ENCODE measurements at places on chromosomes 5 and 9.

- DNase-seq = no peak
Measured at GRCh38 chr9:126933334-126933980, 18.9 kb downstream of the RALGPS1 start.

DNA sequence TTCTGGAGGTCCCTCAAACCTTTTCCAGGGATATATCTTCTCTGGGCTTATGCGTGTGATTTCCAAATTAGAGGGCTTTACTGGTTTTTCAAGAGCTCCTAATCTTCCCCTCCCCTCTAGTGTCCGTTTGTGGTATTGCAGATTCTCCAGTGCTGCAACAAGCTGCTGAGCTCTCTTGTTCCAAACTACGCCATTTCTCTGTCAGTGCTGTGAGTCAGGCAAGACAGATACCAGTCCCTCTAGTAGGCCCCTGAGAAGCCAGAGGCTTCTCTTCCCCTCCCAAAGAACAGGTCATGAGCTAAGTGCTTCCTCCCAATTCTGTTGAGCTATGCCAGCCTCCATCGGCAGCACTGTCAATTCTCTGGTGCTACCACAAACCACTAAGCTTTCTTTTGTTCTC lies 149.5 kb downstream of the FANCC start:
- DNase-seq = no peak

GRCh38 chr9:37031081-37031480 lies 3.0 kb downstream of the PAX5 start:
- no peak for DNase-seq

- no peak for DNase-seq
Measured at GRCh38 chr5:72645064-72645846, 138.0 kb upstream of the ZNF366 start.

GRCh38 chr5:9197881-9198260 lies 348.0 kb downstream of the SEMA5A start:
- DNase-seq = no peak

DNA sequence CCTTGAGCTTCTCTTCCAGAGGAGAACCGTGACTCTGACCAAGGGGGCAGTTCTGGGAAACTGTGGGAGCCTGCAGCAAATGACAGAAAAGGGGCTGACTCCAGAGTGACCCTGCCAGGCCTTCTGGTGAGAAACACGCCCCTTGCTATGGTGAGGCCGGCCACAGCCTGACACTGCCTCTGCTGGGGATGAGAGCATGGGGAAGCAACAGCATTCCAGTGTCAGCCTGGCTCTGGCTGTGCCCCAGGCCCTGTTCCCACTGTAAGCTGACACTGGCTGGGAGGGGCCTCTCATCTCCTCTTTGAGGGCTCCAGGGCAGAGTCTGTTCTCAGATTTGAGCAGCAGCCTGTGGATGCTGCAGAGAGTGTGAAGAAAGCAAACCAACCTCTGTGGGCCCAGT lies 180.0 kb upstream of the IL12B start:
- no peak for DNase-seq

GRCh38 chr5:2143088-2143487 lies 260.4 kb upstream of the IRX4 start:
- no peak for DNase-seq

DNA sequence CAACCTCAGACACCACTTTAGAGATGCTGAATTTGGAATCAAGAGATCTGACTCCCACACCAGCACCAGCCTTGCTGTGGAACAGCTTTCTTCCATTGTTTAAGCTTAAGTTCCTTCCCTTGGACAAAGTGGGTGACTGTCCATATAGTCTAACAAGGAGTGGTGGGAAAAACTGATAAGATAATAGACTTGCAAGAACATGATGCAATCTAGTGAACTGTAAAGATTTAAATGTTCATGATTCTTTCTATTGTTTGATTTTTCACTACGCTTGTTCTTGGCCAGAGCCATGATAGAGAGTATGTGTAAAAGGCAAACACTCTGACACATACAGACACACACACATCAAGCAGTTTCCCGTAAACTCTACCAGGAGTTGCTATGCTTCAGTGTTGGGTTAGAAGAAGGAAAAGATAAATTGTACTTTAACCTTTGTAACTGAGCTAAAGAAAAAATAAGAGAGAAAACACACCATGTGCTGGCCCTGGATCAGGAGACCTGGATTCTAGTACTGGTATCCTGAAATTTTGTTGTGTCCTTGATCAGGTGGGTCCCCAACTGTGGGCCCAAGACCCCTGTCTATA lies 94.3 kb downstream of the PAPPA start:
- no peak for DNase-seq

GRCh38 chr5:7910738-7911428 lies 41.9 kb downstream of the MTRR start:
- DNase-seq = no peak
